ENCODE measurements at places on chromosomes 1 and 21.
A peak's percentile ranks its signal among the peaks of the same experiment; 100 is the strongest.

- DNase-seq: no peak
These were observed 94.1 kb upstream of the ATP1B1 start for GRCh38 chr1:169012416-169012815.

DNA sequence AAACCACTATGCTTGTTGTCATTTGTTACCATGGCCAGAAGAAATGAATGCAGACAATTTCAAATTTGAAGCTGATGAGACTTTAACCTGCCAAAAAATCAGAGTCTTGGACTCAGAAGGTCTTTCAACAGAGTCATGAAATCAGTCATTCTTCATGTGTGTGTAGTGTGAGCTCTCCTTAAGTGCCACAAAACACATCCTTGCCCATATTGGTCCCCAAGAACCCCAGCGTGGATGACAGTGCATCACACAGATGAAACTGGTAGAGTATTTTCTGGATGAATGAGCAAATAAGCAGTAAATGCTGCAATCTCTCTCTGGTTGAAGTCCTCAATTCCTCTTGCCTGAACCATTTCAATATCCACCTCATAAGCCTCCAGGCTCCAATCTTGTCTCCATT is 28.7 kb upstream of the ETS2 start:
- DNase-seq: no peak

GRCh38 chr1:234619071-234619480 is 9.1 kb upstream of the IRF2BP2 start:
- no peak for DNase-seq

GRCh38 chr1:173341307-173341706 is 134.2 kb upstream of the TNFSF4 start:
- DNase-seq: no peak

- no peak for DNase-seq
These were observed 16.6 kb upstream of the CACYBP start for GRCh38 chr1:174982971-174983689.

DNA sequence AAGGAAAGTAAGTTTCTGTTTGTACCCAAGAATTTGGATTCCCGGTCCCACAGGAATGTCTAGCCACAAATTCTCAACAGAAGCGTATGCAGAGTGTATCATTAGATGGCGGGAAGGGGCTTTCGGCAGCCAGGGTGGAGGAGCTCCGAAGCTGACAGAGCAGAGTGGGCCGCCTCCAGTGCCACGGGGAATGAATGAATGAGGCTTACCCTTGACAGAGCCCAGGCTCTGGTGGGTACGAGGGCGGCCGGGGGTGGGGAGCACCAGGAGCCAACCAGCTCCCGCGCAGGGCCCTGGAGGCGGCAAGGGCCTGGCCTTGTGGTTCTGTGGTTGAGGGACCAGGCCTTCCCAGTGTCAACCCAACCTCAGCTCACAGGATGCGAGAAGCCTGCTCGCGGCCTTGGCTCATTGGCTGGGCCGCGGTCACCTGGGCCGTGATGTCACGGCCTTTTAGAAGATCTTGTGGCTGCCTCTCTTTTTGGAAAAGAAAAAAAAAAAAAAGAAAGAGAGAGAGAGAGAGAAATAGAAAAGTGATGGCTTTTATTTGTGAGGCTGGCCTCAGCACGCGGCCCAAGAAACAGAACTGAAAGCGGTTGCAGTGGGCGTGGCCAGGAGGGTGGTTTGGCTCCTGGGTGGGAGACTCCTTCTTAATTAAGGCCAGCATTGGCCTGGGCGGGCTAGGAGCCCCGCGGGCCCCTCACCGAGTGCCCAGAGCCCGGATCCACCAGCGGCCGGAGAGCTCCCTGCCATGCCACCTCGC is 34.9 kb upstream of the RUNX3 start:
- no peak for DNase-seq

DNA sequence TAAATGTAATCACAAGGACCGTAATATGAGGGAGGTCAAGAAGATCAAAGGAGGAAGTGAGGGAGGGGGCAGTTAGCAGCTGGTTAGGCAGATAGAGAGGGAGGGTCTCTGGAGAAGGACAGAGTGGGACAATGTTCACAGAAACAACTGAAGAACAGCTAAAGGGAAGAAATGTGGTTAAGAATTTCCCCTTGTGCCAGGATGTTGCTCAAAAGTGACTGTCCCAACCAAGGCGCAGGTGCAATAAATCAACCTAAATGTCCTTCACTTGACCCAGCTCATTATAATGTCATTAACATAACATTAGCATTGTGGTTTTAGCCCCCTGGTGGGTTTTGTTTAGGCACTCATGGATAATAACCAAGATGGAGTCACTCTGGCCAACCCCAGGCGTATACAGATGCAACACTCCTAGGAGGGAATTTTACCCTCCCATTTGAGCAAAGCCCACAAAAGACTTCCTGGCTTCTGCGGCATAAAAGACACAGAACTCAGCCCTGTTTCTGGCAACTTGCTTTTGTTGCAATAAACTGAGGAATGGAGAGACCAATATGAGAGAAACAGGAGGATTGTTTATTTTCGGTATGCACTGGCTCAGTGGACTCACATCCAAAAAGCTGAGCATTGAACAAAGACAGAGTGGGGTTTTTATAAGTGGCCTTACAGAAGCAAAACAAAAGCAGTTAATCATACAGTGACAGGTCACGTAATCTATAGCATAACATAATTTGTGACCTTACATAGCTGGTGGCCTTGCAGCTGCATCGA is 7.3 kb upstream of the CA6 start:
- DNase-seq: no peak

DNA sequence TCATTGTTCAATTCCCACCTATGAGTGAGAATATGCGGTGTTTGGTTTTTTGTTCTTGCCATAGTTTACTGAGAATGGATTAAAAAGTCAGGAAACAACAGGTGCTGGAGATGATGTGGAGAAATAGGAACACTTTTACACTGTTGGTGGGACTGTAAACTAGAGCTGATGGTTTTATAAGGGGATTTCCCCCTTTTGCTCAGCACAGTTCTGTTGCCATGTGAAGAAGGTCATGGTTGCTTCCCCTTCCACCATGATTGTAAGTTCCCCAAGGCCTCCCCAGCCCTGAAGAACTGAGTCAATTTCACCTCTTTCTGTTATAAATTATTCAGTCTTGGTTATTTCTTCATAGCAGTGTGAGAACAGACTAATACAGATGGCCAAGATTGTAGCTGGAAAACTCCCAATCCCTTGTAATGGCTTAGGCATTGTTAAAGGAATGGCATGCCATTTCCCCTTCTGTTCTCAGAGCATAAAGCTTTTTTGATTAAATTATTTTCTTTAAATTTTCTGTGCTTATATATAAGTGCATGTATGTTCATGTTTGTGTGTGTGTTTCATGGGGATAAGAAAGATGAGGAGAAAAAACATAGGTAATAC is 144.8 kb downstream of the BACH1 start:
- no peak for DNase-seq

- DNase-seq: peak; percentile 41
These were observed 47.5 kb upstream of the EEIG2 start for GRCh38 chr1:108512239-108513043.

GRCh38 chr1:112268408-112268807 is 127.6 kb upstream of the CTTNBP2NL start:
- DNase-seq: no peak

GRCh38 chr1:239274242-239274830 is 112.0 kb upstream of the CHRM3 start:
- no peak for DNase-seq

DNA sequence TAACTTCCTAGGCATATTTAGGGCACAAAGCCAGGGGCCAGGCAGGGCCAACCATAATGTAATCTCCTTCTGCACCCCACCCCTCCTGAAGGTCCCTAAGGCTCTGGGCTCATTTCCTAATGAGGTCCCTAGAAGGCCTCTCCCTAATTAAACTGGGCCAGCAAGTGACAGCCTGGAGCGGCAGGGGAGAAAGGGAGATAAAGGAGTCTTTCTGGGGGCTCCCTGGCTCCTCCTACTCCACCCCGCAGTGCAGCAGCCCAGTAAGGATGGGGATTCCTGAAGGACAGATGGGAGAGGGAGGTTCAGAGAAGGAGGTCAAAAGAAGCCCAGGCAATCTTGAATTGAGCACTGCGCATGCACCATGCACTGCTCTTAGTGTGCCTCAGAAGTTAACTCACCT is 12.8 kb downstream of the LRP8 start:
- DNase-seq: no peak

GRCh38 chr21:35072960-35073359 is 23.9 kb upstream of the RUNX1 start:
- no peak for DNase-seq

DNA sequence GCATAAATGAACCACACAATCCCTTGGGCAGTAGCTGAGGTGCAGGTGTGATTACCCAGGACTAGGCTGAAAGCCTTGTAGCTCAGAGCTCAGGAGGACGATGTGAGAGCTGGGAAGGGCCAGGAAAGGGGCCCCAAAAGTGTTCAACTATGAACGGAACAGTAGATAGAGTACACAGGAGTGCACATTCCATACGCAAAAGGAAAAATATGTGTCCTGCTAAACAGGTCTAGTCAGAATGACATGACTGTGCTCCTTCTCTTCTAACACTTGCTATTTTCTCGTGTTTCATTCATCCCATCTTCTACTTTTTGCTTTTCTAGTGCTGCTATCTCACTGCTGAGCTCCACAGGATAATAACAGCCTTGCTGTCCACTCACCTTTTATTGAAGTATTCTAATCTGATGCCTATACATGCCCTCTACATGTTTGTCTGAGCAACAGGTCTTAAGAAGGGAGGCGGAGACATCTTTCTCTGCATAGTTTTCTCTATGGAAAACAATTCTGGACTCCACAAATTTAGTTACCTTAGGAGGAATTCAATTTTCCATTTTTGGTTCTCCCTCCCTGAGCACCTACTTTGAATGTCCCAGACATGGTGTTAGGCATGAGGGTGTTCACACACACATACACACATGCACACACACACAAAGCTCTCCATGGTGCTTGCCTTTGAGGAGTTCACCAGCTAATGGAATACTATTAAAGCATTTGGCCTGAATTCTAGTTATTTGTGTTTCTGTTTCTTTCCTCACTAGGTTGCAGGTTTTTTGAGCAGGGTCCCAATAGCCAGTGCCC is 3.4 kb downstream of the S100A10 start:
- no peak for DNase-seq

GRCh38 chr1:12617901-12618660 is at the start of gene DHRS3:
Gene DHRS3, minus strand, starts transcription at chr1:12618210. Its CDS starts 862 bp downstream, at chr1:12617348.
- DNase-seq: peak; percentile 84

GRCh38 chr1:23029337-23029736 is 10.1 kb downstream of the KDM1A start:
- DNase-seq: no peak

GRCh38 chr1:22772014-22772413 is 61.4 kb downstream of the EPHB2 start:
- peak; percentile 58 for DNase-seq

GRCh38 chr1:55326496-55327243 is 111.5 kb upstream of the USP24 start:
- DNase-seq: no peak

- no peak for DNase-seq
These were observed 35.7 kb upstream of the MAGOH start for GRCh38 chr1:53274026-53274425.

- no peak for DNase-seq
These were observed 55.9 kb upstream of the TSPAN2 start for GRCh38 chr1:115145226-115145625.

DNA sequence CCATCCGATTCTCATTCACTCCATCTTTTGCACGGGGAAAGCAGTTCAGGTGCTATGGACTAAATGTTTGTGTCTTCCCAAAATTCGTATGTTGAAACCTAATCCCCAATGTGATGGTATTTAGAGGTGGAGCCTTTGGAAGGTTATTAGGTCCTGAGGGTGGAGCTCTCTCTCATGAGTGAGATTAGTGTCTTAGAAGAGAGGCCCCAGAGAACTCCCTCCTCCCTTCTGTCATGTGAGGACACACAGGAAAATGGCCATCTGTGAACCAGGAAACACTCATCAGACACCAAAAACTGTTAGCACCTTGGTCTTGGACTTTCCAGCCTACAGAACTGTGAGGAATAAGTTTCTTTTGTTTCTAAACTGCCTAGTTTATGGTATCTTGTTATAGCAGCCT is 15.8 kb upstream of the CCDC190 start:
- no peak for DNase-seq

DNA sequence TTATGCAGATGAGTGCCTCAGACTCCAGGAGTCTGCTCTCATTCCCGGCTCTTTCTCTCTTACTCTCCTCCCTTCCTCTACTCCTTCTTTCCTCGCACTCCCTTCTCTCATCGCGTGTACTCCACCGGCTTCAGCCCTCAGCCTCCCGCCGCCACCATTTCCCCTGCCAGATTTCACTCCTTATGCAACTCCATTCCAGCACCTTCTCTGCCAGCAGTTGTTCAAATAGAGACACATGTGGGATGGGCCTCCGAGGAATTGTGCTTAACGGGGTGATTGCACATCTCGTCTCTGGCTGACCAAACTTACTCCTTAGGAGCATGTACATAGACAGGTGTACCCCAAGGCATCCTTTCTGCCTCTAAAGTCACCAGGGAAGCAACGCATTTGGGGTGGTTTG is 2.1 kb downstream of the CNTN2 start:
- no peak for DNase-seq

- no peak for DNase-seq
These were observed 32.3 kb downstream of the BCAS2 start for GRCh38 chr1:114549137-114549536.

DNA sequence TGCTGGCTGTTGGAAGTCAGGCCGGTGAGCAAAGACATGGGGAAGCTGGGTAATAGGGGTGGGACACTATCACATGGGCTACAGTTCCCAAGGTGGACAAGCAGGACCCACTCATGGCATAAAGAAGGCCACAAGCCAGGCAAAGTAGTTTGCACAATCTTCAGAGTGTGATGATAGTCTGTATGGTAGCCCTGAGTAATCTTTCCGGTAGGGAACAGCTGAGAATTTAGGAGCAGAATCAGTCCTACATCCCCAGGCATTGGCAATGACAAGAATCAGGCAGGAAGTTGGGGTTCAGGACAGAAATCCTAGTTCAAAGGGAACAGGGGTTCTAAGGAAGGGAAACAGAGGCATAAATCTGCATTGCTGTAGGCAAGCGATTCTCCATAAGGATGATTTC is 23.9 kb upstream of the SPATA6 start:
- DNase-seq: no peak

- DNase-seq: no peak
These were observed 9.7 kb upstream of the CTSS start for GRCh38 chr1:150775276-150775675.

DNA sequence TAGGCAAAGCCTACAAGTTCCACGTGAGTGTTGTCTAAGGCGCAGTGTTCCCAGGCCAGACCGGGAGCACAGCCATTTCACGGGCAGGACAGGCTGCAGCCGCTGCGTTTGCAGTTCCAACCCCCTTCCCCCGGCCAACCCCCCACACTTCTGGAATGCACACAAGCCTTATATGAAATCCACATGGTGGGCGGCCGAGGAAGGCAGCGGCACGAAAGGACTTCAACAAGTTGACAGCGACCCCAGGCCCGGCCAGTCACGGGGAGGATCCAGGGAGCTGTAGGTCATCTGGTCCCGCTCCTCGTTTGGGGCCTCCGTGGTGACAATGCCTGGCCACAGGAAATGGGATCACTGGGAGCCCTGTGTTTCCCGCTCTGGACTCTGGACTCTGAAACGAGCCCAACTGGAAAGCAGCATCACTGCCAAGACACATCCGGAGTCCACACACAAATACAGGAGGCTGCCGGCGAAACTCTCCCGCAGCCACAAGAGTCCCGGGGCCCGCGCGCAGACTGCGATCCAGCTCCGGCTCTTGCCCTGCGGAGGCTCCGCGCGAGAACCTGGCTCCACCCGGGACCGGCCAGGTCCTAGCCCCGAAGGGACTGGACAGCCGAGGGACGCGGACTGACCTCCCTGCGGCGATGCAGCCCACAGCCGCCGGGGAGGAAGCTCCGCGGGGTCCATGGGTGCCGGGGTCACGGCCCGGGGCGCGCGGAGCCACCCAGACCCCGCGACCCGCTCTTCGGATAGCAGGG is 794 bp downstream of the NID1 start:
- DNase-seq: peak; percentile 30

All from head of caudate nucleus (tissue), 42 donors.